Suprapubic skin (tissue), 4 donors: ENCODE measurements at places on chromosomes 1 and 21. TPM values are rescaled to one million over a fixed set of nuclear protein-coding genes. Genes with fewer than 3 reads are reported as not detected.
A peak's percentile ranks its signal among the peaks of the same experiment; 100 is the strongest.

DNA sequence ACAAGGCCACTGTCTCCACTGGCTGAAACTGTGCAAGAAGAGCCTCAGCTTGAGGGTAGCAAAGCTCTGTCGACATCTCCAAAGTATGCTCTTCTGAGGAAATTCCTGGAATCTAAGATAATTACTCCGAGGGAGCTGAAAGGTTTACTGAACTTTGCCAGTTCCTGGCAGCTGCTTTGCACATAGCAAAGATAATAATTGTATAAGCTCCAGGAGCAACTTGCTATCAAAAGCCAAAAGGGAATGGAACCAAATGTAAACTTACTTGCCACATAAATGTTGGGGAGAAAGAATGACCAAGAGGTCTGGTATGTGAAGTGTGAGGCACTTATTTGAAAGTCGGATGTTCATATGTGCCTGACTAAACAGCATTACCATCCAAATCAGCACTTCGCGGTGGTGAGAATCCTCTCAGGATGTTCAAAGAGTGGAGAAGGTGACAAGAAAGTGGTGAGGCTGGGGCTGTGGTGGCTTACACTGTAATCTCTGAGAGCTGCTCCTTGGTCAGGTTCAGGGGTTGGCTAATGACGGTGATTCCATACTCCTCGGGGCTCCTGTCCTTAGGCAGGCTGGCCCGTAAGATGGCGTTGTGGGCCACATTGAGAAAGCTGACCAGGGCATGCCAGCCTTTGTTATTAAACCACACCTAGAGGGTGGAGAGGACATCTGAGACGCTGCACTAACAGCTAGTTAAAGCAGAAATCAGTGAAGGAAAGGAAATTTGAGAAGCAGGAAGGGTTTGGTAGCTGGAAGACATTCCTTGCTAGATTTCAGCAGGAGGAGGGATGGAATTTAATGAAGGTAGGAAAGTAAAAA, 100.0 kb downstream of the ABCA4 start:
- H3K27me3 ChIP-seq, result no peaks in the 10 kb centered on the region
- DNase-seq, result no peak
- H3K4me3 ChIP-seq, result no peak overlapping the region
- H3K4me1 ChIP-seq, result peaks cover 10% of the 10 kb centered on the region
- H3K36me3 ChIP-seq, result no peaks in the 10 kb centered on the region

DNA sequence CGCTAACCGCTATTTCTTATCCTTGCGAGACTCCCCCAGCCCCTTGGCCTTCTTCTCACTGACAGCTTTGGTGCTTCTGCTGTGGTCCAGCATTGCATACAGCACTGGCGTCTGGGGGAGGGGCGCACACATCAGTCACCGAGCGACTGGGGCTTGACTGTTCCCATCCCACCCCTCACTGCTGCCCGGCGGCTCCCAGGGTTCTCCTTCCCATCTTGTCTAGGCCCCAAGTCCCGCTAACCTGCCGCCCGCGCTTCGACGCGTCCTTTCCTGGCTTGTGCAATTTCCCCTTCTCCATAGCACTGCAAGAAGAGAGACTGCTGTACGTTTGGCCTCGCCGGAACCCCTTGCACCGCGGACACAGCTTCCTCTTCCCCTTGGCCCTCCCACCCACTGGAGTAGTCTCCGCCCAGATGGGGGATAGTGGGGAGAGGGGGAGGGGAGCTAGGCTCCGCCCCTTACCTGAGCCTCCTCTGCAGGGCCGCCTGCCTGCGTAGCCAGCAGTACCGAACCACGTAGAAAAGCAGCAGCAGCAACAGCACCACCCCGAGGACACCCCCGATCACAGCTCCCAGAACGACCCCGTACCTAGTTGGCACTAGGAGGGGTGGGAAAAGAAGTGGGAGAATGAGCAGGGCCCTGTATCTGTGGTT, 3.8 kb downstream of the MPZ start:
- DNase-seq, result peak; percentile 84
- peak overlapping the region; percentile 15 for H3K27ac ChIP-seq
- H3K4me3 ChIP-seq, result peak overlapping the region; percentile 70
- no peaks in the 10 kb centered on the region for H3K27me3 ChIP-seq
- H3K36me3 ChIP-seq, result no peaks in the 10 kb centered on the region

DNA sequence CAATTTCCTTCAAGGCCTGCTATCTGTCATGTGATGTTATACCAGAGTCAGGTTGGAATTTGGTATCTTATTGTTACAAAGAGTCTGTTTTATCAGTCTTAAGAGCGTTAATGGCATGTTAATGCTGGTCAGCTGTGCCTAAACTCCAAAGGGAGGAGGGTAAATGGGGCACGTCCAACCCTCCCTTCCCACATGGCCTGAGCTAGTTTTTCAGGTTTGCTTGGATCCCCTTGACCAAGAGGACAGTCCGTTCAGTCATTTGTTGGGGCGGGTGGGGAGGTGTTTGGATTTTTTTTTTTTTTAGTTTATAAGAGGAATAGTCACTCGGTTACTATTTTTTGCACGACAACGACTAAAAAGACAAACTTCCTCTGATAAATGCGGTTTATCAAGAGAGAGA, 63.8 kb upstream of the LYST start:
- no peak overlapping the region for H3K4me3 ChIP-seq
- no peaks in the 10 kb centered on the region for H3K36me3 ChIP-seq
- DNase-seq, result no peak
- H3K27ac ChIP-seq, result no peak overlapping the region
- H3K27me3 ChIP-seq, result no peaks in the 10 kb centered on the region

- H3K4me3 ChIP-seq, result no peak overlapping the region
- H3K27me3 ChIP-seq, result no peaks in the 10 kb centered on the region
- no peaks in the 10 kb centered on the region for H3K4me1 ChIP-seq
- no peak for DNase-seq
- H3K27ac ChIP-seq, result no peak overlapping the region
Observed at GRCh38 chr1:86987446-86987845, 73.0 kb downstream of the HS2ST1 start.

DNA sequence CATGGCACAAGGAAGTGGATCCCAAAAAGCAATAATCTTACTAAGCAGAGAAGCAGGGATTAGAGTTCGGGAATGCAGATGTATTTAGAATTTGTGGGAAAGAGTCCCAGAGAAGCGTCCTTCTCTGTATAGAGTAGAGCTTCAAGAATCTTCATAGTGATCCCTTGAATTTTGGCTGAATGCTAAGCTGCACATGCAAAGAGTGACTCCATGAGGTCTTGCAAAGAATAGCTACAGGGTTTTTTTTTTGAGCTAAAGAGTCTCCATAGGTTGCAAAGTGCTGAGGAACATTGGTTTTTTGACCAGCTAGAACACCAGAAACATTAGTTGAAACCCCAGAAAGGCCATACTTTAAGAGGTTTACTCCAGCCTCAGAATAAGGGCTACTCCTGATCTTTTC, 206.7 kb downstream of the CTH start:
- H3K36me3 ChIP-seq, result no peaks in the 10 kb centered on the region
- H3K4me3 ChIP-seq, result no peak overlapping the region
- no peaks in the 10 kb centered on the region for H3K27me3 ChIP-seq
- H3K27ac ChIP-seq, result no peak overlapping the region

- H3K27ac ChIP-seq, result peak overlapping the region; percentile 68
- no peak overlapping the region for H3K4me3 ChIP-seq
- DNase-seq, result no peak
- H3K4me1 ChIP-seq, result peaks cover 51% of the 10 kb centered on the region
- H3K36me3 ChIP-seq, result no peaks in the 10 kb centered on the region
- no peaks in the 10 kb centered on the region for H3K27me3 ChIP-seq
Observed at GRCh38 chr1:204294357-204294756, 65.4 kb downstream of the PLEKHA6 start.

DNA sequence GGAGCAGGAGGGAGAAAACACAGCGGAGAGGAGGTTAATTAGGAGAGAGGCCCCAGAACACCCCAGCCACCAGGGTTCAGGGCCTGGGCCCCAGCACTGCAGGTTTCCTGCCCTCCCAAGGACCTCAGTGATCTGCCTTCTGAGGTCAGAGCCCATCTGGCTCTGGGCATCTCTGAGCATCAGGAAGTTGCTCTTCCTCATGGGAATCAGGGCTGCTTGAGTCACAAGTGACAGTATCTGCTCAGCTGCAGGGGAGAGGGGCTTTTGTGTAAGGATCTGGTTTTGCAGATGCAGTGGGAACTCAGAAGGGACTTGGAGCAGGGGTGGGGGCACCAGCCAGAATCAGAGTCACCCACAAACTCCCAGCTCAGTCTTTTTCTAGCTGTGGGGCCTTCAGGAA, 472.1 kb downstream of the PTPRU start:
- no peak overlapping the region for H3K4me3 ChIP-seq
- peaks cover 30% of the 10 kb centered on the region for H3K27me3 ChIP-seq
- no peak overlapping the region for H3K27ac ChIP-seq
- no peak for DNase-seq
- no peaks in the 10 kb centered on the region for H3K36me3 ChIP-seq

DNA sequence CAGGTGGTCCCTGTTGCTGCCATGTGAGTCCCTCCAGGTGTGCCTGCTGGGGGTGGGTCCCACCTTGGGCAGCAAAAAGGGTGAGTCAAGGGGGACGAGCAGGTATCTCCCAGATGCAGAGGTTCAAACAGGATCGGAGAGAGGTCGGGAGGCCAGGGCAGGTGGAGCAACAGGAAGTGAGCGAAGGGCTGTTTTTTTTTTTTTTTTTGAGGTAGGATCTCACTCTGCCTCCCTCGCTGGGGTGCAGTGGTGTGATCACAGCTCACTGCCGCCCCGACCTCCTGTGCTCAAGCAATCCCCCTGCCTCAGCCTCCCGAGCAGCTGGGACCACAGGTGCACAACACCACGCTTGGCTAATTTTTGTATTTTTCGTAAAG, 39.4 kb downstream of the SLC2A7 start:
- no peaks in the 10 kb centered on the region for H3K36me3 ChIP-seq
- H3K4me1 ChIP-seq, result peaks cover 16% of the 10 kb centered on the region
- no peak for DNase-seq
- H3K27me3 ChIP-seq, result no peaks in the 10 kb centered on the region
- H3K4me3 ChIP-seq, result no peak overlapping the region
- peak overlapping the region; percentile 54 for H3K27ac ChIP-seq

DNA sequence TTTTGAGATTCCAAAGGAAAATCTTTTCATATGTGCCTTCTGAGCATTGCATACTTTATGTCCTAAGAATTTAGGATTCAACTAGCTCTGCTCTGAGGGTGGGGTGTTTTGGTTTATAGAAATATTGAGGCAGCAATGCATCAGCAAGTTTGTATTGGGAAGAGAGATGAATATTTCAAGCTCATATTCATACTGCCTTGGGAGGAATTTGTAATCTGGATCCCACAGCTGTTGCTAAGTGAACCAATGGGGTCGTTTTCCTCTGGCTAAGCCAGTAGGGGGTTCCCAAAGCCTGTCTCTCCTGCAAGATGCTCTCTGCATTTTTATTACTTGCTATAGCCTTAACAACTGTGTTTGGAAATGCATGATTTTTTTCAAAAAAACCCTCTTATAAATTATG, 130.6 kb downstream of the SNX7 start:
- H3K36me3 ChIP-seq, result no peaks in the 10 kb centered on the region
- no peaks in the 10 kb centered on the region for H3K27me3 ChIP-seq
- H3K27ac ChIP-seq, result no peak overlapping the region
- no peaks in the 10 kb centered on the region for H3K4me1 ChIP-seq

DNA sequence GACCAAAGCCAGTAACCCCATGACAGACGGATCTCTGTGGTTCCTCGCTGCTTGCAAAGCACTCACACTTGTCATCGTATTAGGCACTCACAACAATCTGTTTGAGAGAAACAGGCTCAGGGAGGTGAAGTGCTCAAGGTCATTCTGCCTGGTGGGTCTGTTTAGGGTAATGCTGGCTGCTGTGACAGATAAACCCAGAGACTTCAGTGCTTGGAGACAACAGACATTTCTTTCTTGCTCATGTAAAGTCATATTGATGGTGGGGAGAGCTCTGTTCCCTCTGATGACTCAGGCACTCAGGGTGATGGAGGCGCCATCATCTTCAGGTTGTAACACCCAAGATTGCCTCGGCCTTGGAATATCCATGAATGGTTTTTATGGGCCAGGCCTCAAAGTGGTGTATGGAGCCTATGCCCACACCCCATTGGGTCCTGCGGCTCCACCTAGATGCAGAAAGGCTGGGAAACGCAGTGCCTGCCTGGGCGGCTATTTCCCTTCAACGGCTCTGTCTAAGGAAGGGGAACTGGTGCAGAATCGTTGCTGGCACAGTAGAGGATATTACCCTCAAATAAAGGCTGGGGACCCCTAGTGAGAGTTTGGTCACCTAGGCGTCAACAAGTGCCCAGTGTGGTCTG, 71.6 kb upstream of the SELENON start:
- H3K4me1 ChIP-seq, result peaks cover 51% of the 10 kb centered on the region
- no peak overlapping the region for H3K4me3 ChIP-seq
- H3K27ac ChIP-seq, result no peak overlapping the region
- no peak for DNase-seq
- no peaks in the 10 kb centered on the region for H3K27me3 ChIP-seq
- no peaks in the 10 kb centered on the region for H3K36me3 ChIP-seq

DNA sequence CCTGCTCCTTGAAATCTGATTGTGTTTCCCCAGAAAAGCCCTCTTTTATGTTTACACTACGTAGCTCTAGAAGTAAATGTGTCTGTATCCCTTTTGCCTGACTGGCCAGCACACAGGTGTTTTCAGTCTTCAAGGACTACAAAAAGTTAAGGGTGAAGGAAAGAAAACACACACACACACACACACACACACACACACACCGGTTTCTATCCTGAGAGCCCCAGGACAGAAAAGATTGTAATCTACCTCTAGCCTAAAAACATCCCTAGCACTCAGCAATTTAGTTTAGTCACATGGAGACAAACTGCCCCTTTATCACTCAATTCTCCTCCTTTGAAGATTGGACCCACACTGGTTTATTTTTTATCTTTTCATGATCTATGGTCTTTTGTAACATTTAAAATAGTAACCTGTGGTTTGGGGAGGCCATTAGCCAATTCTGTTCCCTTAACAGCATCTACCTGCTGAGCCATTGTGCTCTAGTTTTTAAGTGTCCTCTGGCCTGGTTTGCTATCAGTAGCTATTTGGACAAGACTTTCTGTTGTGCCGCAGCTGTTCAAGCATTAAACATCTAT, 15.8 kb upstream of the TRIM45 start:
- no peaks in the 10 kb centered on the region for H3K36me3 ChIP-seq
- no peaks in the 10 kb centered on the region for H3K4me1 ChIP-seq
- H3K27ac ChIP-seq, result no peak overlapping the region
- no peak for DNase-seq

- H3K36me3 ChIP-seq, result peaks cover 79% of the 10 kb centered on the region
- peak; percentile 77 for DNase-seq
- no peaks in the 10 kb centered on the region for H3K27me3 ChIP-seq
- peaks cover 4% of the 10 kb centered on the region for H3K4me1 ChIP-seq
Observed at GRCh38 chr1:150813028-150813707, 5.1 kb upstream of the CTSK start.

DNA sequence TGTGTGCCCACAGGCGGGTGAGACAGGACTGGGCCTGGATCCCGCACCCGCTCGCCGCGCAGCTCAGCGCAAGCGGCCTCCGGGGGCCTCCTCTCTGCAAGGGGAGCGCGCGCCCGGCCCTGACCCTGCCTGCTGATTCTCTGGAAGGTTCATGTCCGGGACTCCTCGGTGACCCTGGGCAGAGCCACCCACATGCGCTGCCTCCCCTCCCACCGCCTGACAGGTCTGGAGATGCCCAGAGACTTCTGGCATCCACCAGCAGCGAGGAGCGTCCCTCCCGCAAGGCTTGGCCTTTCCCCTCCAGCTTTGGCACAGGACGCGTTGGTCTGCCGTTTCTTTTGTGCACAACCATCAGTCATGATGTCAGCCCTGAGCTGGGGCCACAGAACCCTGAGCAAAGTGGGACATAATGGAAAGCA, 42.0 kb upstream of the COL6A2 start:
- H3K27me3 ChIP-seq, result peaks cover 4% of the 10 kb centered on the region
- no peaks in the 10 kb centered on the region for H3K36me3 ChIP-seq
- peaks cover 49% of the 10 kb centered on the region for H3K4me1 ChIP-seq
- no peak for DNase-seq

- H3K36me3 ChIP-seq, result no peaks in the 10 kb centered on the region
- peaks cover 50% of the 10 kb centered on the region for H3K27me3 ChIP-seq
- no peak overlapping the region for H3K27ac ChIP-seq
- DNase-seq, result no peak
Observed at GRCh38 chr1:11535761-11536572, 57.0 kb downstream of the DISP3 start.

Gene OR2T35
- not detected for total RNA-seq

Gene FAM110D
- total RNA-seq, result 2.4 TPM

Gene AK2
- total RNA-seq, result 122 TPM

Gene S100A2
- total RNA-seq, result 295 TPM
